GM06990 (cell line): ENCODE measurements at places on chromosomes 4 and X.

DNA sequence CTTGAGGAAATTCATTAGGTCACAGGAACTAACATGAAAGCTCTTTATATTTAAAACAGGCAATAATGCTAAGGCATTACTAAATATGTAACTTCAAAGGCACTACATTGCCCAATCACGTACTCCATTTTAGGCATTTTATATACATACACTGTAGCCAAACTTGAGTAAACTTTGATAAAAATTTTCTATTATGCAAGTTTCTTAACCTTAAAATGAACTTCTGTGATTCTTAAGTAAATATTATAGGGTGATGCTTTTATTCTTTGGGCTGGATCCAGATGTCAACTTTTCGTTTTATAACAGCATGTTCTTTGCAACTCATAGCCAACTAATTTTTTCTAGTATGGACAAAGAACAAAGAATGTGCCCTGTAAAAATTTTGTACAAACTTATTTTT, 28.3 kb upstream of the MAP9 start:
- DNase-seq, result no peak

- DNase-seq, result no peak
Observed at GRCh38 chrX:10401239-10401638, 219.1 kb downstream of the MID1 start.

GRCh38 chr4:188031751-188032150, 36.2 kb downstream of the ZFP42 start:
- no peak for DNase-seq

GRCh38 chr4:108240366-108240765, 71.6 kb upstream of the LEF1 start:
- no peak for DNase-seq

- DNase-seq, result no peak
Observed at GRCh38 chr4:38072578-38072977, 112.4 kb downstream of the PTTG2 start.

DNA sequence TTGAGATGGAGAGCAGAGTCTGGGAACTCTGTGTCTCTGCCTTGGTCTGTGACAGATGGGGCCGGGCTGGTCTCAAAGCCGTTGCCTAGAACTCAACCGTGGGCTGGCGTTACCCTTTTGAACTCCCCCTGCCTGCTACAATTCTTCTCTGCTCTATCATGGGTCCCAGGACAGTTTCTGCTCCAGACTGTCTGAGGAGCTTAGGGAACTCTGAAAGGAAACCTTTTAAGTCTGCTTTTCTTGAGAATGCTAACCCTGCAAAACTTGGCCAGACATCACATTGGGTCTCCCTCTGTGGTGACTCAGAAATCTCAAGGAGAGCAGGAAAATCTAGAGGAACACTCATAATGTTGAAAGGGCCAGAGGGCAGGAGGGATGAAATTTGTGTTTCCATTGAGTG, 240.6 kb downstream of the CBR4 start:
- no peak for DNase-seq
